ENCODE measurements at places on chromosomes 2 and 18.

- no peak for DNase-seq
Measured at GRCh38 chr18:74435740-74436139, 21.4 kb downstream of the DIPK1C start.

DNA sequence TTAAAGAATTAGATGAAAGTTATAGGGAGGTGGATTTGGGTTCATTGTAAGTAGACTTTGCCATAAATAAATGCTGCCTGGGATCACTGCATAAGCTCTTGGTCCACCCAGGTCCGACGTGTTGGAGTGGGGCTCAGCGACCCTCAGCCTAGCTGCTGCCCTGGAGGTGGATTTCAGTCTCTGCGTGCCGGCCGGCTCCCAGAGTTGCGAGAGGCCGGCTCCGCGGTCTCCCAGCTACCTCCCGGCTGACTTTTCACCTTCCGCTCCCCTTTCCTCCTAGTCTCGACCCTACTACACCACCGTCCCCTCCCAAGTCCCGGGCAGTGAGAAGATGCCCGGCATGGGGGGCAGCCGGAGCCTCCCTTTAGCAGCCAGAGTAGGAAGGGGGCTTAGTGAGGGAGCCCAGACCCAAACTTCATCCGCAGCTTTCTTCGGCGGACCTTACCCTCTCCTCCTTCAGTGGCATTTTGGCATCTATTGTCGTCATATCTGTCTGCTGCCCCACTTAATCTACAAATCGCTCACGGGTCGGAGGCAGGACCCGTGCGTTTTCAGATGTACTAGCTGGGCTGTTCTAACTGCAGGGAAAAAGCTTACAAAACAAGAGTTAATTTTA is 8.1 kb downstream of the EMX1 start:
- DNase-seq, result no peak

DNA sequence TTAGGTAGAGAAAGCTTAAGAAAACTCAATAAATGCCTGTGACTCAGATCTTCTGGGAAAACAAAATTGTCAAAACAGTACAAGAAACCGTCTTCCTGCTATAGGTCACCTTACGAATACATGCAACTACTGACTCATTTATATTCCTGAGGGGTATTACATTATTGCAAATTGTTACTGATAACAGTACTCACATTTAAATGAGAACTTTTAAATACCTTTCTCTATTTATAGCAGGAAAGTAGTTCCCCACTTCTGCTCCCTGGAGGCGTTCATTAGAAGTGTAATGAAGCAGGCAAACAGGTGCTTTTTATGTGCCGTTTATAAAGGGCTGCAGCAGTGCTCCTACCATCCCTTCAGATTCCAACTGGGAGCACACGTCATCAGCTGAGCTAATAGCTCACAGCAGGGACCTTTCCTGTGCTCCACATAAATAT is 65.1 kb upstream of the RPRM start:
- DNase-seq, result no peak

GRCh38 chr2:136112317-136113208 is 5.4 kb downstream of the CXCR4 start:
- DNase-seq, result no peak

DNA sequence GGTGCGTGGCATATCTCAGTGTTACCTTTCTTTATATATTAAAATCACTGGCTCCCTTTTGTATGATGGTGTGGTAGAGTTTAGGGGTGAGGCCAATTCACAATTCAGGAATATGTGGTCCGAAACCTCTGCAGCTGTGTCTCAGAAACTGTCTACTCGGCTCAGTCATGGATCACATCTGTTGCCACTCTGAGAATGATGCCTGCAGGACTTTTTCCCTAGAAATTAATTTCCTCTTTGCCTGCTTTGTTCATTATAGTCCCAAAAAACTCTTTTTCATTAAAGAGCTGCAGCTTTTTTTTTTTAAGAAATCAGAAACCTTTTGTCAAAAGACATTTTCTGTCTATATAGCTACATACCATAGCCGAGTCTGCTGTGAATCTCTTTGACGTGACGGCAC is 104.9 kb upstream of the NFATC1 start:
- DNase-seq, result no peak

GRCh38 chr2:32775954-32776353 is 148.1 kb downstream of the TTC27 start:
- DNase-seq, result no peak

- no peak for DNase-seq
Measured at GRCh38 chr18:40414155-40414754, 1540.8 kb upstream of the PIK3C3 start.

GRCh38 chr18:48790869-48791635 is 159.7 kb downstream of the SMAD7 start:
- DNase-seq, result no peak

GRCh38 chr2:170598067-170598395 is 117.1 kb upstream of the SP5 start:
- DNase-seq, result no peak

DNA sequence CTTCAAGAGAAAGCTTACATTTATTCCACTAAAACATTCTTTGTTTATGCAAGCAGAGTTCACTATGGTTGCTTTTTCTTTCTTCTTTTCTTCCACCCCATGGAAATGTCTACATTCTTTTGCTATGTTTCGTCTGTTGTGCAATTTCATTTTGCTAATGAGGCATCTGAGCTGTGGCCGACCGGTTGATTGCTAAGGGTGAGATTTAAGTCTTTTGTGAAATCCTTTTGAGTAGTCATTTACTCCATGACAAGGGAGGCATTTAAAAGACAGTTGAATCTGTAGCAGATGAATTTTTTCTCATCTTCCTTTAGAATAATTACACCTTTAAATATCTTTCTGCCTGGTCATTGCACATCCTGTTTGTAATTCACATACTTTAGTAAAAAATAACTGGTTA is 324.1 kb upstream of the THUMPD2 start:
- no peak for DNase-seq

GRCh38 chr18:56974141-56974540 is 172.7 kb upstream of the BOD1L2 start:
- no peak for DNase-seq

Measured in activated T-helper 1 cell treated with anti-CD3 and anti-CD28 coated beads, Interleukin-2, amount 50 U/mL, for 16 hours (primary cell).